Activated naive CD4-positive, alpha-beta T cell treated with Interleukin-2 at 50 U/mL for 16 hours (primary cell): ENCODE measurements at places on chromosomes 13 and 19.

DNA sequence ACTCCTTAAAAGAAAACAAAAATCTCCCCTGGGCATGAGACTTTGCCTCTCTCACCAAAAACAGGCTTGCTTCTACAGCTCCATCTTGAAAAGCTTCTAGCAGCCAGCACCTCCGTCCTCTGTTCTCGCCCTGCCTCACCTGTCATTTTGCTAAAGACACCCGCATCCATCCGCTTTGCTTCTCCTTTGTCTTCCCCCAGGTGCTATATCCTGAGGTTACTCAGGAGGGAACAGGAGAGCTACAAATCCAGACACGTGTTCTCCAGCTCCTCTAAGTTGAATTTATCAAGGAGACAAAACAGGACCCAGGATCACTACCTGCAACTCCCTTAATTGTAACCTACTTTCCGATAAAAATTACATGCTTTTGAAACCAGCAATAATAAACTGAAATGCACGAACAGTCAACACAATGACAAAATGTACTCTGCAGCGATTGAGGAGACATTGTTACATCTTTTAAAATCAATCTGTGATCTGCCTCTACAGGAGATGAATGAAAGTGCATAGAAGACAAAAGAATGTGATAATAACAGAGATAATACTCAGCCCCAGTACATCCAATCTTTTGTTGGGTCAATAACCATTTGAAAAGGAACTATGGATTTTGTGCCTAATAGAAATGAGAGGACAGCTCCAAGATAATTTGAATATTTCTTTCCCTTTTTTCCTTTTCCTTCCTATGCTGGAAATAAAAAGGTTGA is 221.2 kb downstream of the DCLK1 start:
- no peak for DNase-seq

DNA sequence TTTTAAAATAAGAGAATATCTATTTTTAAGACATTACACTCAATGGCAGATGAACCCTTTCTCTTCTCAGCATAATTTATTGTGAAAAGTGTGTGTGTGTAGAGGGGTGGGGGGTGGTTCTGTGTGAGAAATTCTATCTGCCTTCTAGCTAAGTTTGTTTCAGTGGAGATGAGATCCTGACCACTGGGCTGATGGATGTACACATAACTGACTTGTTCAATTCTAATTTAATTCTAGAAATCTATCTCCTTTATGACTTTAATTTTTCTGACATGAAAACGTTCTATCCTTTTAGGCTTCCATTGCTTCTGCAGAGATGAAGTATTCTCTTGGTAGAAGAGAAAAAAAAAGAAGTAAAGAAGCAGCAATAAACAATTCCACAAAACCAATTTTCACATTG is 891.6 kb downstream of the PCDH9 start:
- no peak for DNase-seq

- DNase-seq, result no peak
Measured at GRCh38 chr13:70249332-70250064, 141.2 kb upstream of the KLHL1 start.

GRCh38 chr13:89925107-89925506 is 1422.4 kb upstream of the MIR17HG start:
- no peak for DNase-seq

DNA sequence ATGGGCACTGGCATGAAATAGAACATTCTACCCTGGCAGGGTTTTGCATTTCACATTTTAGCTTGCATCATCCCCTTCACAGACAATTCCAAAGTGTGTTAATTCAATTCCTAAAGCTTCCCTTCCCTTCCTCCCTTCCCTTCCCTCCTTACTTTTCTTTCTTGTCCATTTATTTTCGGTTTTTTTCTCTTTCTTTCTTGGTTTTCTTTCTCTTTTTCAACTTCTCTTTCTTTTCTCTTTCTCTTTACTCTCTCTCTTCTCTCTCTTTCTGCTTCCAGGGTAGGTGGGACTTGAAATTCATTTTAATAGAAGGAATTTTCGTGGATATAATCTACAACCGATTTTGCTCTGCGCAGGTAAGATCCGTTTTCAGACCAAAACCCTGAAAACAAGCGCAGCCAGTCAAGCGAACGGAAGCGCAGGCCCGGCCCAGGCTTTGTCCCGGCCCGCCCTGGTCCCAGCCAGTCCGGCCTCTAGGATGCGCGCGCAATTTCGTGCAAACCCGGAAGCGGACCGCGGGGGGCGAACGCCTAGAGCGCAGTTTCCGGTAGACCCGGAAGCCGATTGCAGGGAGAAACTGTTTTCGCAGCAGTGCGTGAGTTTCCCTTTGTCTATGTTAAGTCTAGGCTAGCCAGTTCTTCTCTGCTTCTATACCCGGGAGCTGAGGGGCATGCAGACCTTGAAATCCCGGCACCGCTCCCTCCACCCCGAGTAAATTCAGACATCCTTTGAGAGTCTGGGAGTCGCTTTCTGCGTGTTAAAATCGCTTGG is at the start of gene ZNF528:
Gene ZNF528 (plus strand): TSS at position 540 of the 771 bp plus-strand sequence. CDS start 4,165 bp downstream, outside the sequence.
- peak; percentile 95 for DNase-seq

- no peak for DNase-seq
Measured at GRCh38 chr13:23411220-23411619, 22.3 kb downstream of the SACS start.

DNA sequence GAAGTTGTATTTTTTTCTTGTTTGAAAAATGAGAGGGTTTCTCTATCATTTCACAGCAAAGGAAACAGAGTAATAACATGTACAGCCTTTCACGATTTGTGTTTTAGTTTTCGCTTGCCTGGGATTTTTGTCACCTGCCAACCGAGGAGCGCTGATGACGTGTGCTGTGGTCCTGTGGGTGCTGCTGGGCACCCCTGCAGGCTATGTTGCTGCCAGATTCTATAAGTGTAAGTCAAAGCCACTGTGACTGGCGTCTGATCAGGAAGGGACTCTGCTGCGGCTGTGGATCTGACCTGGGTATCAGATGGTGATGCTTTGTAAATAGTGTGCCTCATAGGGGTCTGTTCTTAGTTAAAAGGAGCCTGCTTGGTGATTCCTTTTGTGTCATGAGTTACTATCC is 45.6 kb downstream of the TM9SF2 start:
- DNase-seq, result no peak

- DNase-seq, result no peak
Measured at GRCh38 chr13:75417012-75417384, 65.0 kb downstream of the TBC1D4 start.

- no peak for DNase-seq
Measured at GRCh38 chr13:98540476-98540875, 36.4 kb downstream of the STK24 start.

DNA sequence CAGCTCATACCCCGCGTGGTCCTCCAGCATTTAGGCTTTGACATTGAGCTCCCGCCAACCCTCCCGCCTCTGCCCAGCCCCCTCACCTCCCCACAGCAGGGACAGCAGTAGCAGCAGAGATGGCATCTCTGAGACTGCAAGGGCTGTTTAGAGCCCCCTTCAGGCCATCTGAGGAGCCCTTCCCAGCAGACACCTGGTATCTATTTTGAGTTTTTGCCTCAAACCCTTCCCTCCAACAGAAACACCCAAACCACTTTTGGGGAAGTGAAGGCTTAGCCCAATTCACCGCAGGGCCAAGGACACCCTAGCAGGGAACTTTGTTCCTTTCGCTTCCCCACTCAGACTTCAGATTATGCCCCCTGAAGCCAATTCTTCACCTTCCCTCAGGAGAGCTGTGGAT is 6.3 kb upstream of the ZNF175 start:
- DNase-seq, result no peak
